ENCODE measurements at places on chromosomes 3 and 15.

- DNase-seq = no peak
Observed at GRCh38 chr3:133837487-133838295, 32.1 kb downstream of the SRPRB start.

DNA sequence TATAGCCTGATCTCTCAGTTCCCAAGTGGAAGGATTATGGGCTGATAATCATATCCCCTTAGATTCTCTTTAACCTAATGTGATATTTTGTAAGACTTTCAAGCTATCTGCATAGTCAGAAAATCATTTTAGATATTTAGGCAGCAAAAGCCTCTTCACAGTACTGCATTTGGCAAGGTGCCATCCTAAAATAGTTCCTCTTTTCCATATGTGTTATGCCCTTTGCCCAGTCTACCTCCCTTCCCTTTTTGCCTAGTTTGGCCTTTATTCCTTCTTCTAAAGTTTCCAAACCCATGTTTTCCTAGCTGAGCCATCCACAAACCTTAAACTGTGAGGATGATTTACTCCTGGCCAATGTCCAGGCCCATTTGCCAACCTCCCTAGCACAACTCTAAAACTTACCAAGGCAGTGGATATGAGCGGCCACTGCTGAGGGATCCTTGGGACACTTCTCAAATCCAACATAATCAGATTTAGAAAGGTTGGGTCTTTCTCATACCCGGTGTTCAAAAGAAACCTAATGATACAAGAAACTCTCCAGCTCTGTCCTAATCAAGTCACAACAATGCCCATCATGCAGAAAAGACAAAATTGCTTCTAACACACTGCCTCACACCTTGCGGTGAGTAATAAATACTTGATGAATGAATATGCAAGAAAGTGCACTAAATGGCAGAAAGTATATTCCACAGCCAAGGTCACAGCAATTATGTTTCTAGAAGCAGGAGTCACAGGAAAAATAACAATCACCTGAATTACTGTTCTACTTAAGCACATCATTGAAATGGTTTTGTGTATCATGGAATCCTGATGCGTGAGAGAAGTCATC lies 493.9 kb downstream of the NLGN1 start:
- DNase-seq = no peak

DNA sequence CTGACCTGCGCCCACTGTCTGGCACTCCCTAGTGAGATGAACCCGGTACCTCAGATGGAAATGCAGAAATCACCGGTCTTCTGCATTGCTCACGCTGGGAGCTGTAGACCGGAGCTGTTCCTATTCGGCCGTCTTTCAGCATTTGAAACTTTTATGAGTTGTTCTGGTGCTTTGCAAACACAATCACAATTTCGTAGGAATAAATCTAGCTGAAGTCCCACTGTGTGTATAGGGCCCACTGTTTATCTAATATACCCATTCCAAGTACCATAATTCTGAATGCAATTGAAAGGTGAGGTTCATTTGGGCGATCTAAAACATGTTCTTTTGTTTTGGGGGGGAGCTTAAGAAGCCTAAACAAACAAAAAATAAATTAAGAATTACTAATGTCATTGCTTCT lies 572.1 kb downstream of the FGF12 start:
- DNase-seq = no peak

GRCh38 chr15:42064271-42064670 lies 30.1 kb downstream of the PLA2G4D start:
- no peak for DNase-seq

DNA sequence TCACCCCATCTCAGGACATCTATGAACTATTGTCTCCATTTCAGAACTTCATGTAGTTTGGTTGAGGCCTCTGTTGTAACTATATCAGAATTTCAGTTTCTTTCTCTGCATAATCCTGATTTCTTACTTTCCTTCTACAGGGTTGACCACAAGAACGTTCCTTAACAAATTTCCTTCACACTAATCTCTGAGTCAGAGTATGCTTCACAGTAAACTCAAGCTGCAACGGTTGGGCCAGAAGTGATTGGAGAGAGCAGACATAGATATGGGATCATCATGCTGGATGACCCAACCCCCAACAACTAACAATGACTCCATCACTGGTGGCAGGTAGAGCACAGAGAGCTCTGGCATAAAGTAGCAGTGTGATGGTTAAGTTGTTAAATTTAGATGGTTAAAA lies 128.8 kb upstream of the OSTN start:
- DNase-seq = no peak

- no peak for DNase-seq
Observed at GRCh38 chr3:98755601-98756000, 7.5 kb upstream of the ST3GAL6 start.

- no peak for DNase-seq
Observed at GRCh38 chr3:194691481-194692283, 6.0 kb downstream of the FAM43A start.

- no peak for DNase-seq
Observed at GRCh38 chr3:157145606-157146322, 14.2 kb downstream of the CCNL1 start.

- DNase-seq = no peak
Observed at GRCh38 chr15:45457220-45457619, 65.3 kb downstream of the SLC30A4 start.

- no peak for DNase-seq
Observed at GRCh38 chr3:194984622-194985021, 286.3 kb downstream of the XXYLT1 start.

DNA sequence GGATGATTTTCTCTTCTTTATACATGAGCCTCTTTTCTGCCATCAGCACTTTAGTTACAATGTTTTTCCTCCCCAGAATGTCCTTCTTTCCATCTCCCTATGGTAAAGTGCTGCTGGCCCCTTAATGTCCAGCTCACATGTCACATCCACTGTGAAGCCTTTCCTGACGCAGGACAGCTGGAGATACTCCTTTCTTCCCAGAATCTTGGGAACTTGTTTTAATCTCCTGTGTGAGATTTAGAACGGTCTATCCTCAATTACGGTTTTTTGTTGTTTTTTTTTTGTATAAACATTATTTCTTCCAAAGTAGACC lies 147.7 kb upstream of the TSC22D2 start:
- no peak for DNase-seq

DNA sequence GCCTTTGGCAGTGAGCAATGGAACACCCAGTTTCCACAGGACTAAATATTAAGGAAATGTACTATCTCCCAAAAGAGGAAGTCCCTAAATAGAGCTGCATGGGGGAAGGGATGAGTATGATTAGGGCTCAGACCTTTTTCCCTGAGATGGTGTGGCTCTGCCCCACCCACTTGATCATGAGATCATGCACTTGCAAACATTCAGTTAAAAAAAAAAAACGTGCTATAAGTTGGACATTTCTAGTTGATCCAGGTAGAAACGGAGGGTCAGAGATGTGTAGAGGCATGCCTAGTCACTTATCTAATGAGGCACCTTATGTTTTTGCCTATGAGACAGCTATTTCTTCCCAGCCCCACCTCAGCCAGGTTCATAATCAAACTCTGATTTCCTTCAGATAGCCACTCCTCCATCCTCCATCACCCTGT lies 24.5 kb upstream of the SSR3 start:
- DNase-seq = no peak

DNA sequence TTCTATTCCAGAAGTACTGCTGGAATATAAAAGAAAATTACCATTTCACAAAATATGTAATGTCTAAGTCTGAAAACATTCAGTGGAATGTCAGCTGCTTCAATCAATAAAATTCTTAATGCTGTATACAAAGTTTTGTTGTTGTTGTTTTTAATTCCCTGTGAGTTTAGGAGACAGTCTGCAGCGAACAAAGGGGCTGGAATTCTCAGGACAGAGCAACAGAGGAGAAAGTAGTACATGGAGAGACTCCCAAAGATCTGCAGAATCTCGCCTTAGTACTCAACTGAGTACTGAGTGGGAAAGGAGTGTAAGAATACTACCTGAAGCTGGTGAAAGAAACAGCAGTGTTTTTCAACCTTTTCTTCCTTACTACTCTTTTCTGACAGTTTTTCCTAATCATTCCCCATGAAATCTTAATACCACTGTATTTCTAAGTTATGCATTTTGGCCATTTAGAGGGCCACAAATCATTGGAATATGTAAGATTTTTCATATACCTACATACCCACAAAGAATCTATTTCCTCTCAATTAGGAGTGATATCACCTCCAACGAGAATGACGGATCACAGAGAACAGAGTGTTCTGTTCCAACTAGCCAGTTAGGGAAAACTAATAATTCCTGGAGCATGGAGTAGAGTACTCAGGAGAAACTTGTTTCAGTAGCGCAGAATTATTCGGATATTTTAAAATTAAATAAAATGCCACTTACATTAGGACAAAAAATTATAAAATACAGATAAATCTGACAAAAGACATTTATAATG lies 16.0 kb downstream of the ANKRD28 start:
- DNase-seq = no peak

DNA sequence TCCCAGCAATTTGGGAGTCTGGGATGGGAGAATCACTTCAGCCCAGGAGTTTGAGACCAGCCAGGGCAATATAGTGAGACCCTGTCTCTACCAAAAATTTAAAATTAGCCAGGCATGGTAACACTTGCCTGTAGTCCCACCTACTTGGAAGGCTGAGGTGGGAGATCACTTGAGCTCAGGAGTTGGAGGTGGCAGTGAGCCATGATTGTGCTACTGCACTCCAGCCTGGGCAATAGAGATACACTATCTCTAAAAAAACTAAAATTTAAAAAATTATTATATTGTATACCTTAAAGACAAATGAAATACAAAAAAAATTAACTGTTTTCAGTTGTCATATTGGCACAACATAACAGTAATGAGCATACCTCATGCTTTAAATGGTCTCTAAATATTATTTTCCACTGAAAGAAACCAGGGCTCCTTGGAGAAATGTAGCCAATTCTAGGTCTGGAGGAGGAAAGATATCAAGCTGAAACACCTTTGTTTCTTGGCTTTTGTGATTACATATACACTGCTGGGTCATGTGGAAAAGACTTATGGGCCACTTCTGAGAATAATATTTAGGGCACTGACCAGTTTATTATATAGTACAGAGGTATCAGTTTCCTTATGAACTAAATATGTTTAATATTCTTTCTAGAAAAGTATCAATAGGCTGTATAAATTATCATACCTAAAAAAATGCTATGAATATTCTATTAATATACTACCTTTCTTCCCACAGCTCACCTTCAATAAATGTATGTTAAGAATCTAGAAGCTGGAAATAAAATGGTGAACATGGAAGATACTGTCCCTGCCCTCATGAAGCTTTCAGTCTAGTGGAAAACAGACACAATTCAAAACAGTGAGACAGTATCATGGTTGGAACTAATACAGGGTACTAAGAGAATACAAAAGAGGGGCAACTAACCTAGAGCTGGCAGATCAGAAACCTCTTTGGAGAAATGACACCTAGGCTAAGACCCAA lies 119.5 kb downstream of the TMCC1 start:
- no peak for DNase-seq

DNA sequence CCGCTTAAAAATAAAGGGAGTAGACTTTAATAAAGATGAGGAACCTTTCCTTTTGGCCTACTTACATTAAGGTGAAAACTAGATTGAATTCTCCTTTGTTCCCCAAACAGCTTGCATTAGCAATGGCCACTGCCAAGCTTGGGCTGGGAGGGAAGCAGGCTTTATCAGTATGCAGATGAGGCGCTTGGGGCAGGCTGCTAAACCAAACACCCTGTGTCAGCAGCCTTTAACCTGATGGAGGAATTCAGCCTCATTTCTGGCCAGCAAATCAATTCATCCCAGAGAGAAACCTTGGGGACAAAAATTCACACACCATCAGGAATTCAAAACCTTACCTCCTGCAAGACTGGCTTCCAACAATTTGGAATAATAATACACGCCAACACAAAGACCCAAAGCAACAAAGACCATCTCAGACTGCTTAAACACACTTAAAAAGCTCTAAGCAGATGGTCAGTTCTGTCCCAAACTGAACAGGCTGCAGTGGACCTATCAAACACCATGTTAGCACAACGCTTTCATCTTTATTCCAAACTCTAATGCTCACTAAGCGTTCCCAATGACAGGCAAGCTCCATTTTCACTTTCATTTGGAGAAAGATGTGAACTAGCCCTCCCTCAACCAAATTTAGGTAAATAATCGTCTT lies 255.1 kb upstream of the CMC1 start:
- no peak for DNase-seq

- DNase-seq = no peak
Observed at GRCh38 chr3:30069056-30069455, 537.3 kb upstream of the TGFBR2 start.

DNA sequence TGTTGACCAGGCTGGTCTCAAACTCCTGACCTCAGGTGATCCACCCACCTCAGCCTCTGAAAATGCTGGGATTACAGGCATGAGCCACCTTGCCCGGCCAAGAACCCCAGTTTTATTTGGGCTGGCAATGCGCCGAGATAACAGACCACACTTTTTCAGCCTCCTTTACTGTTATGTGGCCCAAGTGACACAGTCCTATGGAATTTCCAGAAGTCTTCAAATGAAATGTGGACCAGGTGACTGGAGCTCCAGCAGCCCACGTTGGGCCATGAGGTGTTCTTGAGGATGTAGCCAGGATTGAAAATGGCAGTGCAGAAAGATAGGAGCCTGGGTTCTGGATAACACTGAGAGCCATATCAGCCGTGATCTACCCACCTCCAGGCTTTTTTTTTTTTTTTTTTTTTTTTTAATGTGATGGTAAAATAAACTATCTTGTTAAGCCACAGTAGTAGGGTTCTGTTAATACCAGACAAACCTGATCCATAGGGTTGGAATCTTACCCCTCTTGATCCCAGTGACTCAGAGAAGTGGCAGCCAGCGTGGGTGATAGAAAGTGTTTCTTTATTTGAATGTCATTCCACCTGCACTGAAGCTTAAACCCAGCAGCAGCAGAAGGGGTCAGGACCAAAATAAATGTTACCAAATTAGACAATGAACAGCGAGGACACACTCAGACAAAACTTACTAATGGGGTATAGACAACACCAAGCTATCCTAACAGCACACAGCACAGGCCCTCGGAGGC lies 55.6 kb downstream of the LHFPL4 start:
- DNase-seq = no peak

DNA sequence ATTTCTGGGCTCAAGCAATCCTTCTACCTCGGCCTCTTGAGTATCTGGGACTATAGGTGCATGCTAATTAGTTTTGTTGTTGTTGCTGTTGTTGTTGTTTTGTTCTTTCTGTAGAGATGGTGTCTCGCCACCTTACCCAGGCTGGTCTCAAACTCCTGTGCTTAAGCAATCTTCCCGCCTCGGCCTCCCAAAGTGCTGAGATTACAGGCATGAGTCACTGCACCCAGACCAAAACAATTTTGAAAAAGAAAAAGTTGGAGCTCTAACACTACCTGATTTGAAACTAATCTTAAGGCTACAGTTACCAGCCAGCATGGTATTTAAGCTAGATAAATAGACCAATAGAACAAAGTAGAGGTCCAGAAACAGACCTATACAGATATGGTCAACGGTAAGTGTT lies 29.8 kb downstream of the KPNA1 start:
- DNase-seq = no peak

DNA sequence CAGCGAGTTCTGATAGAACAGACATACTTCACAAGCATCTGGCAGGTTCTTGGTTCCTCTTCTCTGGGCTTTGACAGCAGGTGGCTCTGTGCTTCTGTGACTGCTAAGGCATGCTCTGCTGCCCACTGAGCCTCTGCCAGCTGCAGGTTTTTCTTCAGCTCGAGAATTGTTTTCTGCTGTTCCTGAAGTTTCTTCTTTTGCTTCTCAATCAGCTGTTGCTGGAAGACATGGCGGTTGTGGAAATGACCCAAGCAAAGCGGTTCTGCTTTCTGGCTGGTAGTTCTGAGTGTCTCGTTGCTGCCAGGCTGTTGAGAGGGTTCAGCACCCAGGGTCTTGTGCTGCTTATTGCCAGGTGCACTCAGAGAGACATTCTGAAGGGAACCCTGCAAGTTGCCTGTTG lies 50.8 kb downstream of the CCDC191 start:
- DNase-seq = no peak

GRCh38 chr15:83598031-83598430 lies 55.9 kb upstream of the ADAMTSL3 start:
- no peak for DNase-seq

Measured in activated CD8-positive, alpha-beta memory T cell treated with anti-CD3 and anti-CD28 coated beads for 4 hours (primary cell).